Stimulated activated naive CD4-positive, alpha-beta T cell treated with Interleukin-2 at 50 U/mL for 16 hours (primary cell): ENCODE measurements at places on chromosomes 12 and 14.
A peak's percentile ranks its signal among the peaks of the same experiment; 100 is the strongest.

- DNase-seq: no peak
These were observed 211.3 kb downstream of the TMEM121 start for GRCh38 chr14:105737504-105738246.

- DNase-seq: no peak
These were observed 79.1 kb upstream of the BCL2L14 start for GRCh38 chr12:11991604-11992003.

GRCh38 chr14:50053935-50054334, 62.4 kb downstream of the VCPKMT start:
- no peak for DNase-seq

DNA sequence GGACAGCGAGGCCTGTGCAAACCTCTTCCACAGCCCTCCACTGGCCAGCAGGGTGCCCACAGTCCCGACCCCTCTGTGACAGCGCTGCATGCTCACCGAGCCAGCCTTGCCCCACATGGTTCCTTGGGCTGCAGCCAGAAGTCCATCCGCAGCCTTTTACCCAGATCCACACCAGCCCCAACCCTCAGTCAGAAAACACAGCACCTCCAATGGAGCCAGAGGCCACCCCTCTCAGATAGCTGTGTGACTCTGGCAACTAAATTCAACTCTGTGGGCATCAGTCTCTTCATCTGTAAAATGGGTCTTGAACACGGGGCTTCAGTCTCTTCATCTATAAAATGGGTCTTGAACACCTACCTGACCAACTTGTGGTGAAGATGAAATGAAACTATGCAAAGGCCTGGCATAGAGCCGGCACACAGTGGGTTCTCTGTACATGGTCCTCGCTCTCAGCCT, 38.0 kb downstream of the NFKBIA start:
- no peak for DNase-seq

- DNase-seq: peak; percentile 40
These were observed 1.2 kb downstream of the DYRK2 start for GRCh38 chr12:67649570-67650387.

- DNase-seq: no peak
These were observed 98.0 kb downstream of the FBXL14 start for GRCh38 chr12:1496162-1496900.

DNA sequence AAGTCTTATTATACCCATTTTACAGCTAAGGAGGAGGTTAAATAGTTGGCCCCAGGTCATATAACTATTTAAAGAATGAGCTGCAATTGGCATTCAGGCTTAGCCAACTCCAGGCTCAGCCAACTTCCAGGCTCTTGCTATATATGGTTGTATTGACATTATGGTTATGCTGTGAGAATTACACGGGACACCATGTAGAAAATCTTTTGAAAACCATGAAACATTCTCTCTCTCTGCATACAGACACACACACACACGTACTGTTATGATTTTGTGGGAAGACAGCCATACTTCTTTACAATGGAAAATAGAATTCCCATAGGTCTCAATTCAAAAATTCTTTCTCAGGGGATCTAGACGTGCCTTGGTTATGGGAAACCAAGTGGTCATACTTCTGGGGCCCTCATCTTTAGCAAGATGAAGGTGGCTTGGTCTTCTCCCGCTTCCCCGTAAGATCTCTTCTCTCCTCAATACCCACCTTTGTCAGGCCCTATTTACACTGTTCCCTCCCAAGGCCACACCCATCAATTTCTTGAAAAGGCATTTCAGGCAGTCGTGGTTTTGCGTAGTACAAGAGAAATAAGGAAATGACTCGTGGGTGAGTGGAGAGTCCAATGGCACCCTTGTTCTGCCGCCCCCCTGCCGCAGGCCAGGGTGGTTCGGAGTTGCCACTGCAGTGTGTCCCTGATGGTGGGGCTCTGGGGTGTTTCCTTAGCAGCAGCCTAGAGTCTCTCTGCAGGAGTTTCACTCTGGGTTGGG, 10.0 kb upstream of the GPRC5A start:
- no peak for DNase-seq

DNA sequence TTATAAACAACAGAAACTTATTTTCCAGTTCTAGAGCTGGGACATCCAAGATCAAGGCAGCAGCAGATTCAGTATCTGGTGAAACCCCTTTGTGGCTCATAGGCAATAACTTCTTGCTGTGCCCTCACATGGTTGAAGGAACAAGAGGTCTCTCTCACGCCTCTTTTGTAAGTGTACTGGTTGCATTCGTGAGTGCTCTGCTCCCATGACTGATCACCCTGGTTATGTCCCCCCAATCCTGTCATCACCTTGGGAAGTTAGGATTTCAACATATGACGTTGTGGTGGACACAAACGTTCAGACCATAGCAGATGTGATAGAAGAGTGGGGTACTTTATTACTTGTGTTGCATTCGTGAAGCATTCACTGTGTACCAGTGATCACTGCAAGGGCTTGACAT, 184.0 kb downstream of the SRGAP1 start:
- no peak for DNase-seq

DNA sequence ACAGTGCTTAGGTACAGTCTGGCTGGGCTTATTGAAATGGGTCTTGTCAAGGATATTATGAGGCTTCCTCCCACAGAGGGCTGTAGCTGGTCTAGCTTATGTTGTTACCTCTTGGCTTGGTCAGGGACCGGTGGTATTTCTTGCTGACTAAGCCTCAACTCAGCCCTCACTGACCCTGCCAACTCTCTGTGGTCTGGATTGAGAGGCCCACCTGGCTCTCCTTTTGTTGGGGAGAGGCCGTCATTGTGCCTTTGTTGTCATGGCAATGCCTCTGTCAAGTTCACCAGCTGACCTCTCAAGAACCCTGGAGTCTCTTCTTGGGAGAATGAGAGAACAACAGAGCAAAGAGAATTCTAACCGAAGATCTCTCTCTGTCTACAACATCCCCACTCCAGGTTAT, 245.6 kb upstream of the NPAS3 start:
- no peak for DNase-seq

GRCh38 chr12:3881281-3881950, 8.2 kb upstream of the PARP11 start:
- DNase-seq: no peak

DNA sequence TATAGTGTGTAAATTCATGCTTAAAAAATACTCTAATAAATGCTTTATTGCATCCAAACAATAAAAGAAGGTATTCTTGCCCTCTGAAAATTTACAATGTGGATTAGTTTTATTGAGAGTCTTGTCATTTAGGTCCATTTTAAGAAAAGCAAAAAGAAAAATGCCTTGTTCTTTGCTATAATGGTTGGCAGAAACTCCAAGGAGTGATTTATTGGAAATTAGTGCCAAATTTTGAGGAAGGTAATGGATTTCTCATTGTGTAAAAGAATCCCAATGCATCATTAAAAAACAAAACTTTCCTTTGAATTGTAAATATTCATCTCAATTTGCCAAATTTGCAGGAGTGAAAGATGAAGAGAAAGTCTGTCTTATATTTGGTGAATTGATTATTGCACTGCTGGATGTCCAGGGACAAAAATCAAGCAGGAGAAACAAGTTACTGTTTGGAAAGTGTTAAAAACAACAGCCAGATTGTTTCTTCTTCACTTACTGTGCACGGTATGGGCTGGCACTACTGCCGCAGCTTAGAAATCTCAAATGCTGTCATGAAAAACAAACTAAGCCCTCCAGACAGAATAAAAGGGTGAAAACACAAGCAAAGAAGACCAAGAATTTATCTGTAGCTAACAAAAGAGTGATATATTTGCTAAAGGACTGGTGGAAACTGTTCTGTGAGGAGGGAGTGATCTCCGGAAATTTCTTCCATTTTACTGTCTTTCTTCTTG, 511.7 kb downstream of the TMTC2 start:
- DNase-seq: no peak

GRCh38 chr14:104280902-104281767, 142.7 kb downstream of the KIF26A start:
- DNase-seq: no peak

DNA sequence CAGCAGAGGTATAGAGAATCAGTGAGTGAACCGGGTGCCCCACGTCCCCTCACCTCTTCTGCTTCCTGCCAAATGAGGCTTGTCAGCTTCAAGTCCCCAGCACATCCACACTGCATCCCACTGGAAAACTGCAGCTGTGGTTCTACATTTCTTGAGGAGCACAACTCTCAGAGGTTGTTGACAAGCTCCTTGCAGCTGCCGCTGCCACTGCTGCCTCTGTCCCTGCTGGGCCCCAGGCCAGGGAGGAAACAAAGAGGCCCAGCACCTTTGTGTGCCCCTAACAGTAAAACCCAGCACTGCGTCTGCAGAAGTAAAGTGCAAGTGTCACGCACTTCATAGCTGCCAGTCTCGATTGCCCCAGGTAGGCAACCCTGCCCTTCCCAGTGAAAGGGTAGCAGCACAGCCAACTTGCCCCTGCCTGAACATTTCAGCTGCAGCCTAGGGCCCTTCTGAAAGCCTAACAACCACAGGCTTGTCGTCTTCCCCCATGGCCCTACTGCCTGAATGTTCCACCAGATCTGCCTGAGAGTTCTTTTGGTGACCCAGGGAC, 1162.1 kb upstream of the USP15 start:
- no peak for DNase-seq

DNA sequence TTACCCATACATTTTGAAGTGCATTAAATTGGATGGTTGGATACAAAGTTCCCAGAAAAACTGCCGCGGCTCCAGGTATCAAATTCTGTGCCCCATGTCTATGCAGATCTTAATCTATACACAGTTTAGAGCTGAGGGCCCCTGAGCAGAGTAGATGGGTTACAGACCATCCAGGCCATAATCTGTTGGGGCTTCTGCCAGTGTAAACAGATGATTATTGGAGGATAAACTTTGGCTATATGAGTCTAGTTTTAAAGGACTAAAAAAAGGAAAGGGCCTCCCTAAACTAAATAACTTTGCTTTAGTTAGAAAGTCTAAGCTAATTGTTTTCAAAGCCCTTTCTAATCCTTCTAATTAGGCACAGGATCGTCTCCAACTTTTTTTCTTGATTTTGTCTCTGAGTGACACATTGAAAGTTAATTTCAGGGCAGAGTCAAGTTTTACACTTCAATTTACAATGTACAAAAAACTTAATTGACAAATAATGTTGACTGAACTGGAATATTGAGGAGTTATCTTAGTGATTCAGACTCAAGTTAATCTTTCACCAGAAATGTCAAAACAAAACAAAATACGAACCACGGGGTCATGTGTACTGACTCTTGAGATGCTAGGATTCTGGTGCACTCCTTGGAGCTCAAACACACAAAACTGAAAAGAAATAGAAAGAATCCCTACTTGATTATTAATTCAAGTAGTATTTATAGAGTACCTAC, 133.9 kb upstream of the SCAF11 start:
- DNase-seq: no peak

GRCh38 chr14:68637106-68638021, 155.5 kb downstream of the ZFP36L1 start:
- no peak for DNase-seq

- DNase-seq: no peak
These were observed 128.5 kb downstream of the KIF26A start for GRCh38 chr14:104266631-104267575.

GRCh38 chr12:48340943-48341342, 9.8 kb downstream of the ZNF641 start:
- no peak for DNase-seq

- no peak for DNase-seq
These were observed 43.7 kb downstream of the CCDC59 start for GRCh38 chr12:82314406-82314892.

DNA sequence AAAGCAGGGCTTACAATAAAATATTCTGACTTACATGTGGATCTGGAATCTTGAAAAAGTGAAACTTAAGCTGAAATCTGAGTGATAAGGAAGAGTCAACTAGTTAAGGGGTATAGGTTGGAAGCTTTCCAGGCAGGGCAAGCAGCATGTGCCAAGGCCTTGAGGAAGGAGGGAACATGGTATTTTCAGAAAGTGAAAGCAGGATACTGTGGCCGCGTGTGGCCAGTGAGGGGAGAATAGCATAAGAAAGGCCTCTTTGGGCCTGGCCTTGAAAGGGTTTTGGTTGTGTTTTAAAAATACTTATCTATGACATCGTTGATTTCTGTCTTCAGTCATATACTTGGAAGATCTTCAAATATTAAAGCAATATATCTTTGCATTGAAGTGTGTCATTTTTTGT, 213.4 kb downstream of the AKAP6 start:
- DNase-seq: no peak
